ENCODE measurements at places on chromosomes 5 and 9.

- DNase-seq = no peak
Measured at GRCh38 chr5:60066502-60066901, 173.0 kb upstream of the PDE4D start.

DNA sequence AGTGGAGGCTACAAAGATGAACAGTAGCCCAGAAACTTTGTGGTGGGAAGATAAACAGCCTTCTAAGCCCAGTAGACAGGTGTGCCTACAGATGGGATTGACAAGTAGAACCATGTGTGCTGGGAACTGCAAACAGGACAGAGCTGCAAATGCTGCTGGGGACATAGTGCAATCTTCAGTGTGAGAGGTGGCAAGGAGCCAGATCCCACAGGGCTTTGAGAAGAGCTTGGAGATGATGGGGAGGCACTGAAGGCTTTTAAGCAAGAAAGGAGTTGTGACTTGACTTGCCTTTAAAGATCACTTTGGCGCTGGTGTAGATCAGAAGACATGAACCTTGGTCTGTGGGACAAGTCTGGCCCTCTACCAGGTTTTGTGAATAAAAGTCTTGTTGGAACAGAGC is 675.2 kb downstream of the ACTL7B start:
- no peak for DNase-seq

DNA sequence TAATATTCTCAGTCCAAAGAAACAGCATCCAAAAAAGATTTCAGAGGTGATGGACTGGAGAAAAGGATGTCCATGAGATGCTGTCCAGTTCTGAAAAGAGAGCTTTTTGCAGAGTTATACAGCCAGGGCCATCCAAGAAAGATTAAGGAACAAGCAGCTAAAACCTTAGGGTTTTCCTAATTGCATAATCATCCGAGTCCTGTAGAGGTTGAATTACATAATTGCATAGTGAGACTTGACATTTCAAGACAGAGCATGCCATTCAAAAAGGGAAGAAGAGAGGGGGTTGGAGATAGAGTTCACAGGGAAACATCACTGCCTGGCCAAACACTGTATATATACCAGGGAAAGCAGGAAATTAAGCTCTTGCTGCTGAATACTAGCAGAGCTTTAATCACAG is 1729.2 kb upstream of the WWC1 start:
- no peak for DNase-seq

GRCh38 chr5:176361437-176362232 is at the start of gene KIAA1191:
Gene KIAA1191 (minus strand): TSS chr5:176361764. CDS start chr5:176359508, 2,256 bp downstream.
- peak; percentile 89 for DNase-seq

DNA sequence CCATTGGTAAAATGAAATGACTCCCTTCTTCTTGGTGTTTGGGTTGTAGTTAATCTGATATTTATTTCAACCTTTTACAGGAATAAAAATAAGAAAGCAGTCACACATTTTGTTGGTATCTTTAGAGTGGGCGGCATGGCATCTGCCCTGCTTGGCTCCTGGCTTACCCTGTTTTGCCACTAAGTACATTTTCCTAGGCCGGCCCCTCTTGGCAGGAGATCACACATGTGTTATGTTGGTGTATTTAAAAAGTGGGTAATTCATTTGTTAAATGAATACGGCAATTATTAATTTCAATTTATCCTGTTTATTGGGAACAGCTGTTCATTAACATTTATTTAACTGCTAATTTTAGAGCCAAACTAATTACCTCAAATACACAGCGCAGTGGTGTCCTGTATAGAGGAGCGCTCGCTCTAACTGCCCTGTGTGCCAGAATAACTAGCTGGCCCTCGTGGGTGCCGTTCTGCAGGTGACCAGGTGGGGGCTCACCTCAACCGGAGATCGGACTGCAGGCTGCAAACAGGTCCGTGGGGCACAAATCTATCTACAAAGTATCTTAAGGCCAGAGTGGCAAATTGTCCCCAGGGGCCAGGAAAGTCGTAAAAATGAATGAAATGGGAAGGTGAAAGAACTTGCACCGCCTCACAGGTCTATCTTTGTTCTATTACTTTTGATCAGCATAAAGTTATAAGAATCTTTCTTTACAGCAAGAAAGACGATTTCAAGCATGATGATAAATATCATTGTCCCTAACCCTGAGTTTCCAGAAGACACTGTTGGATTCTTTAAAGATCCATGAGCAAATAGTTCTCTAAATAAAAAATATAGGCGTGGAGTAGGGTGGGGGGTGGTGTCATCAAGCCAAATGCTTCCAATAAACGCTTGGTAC is 26.2 kb upstream of the GPR151 start:
- peak; percentile 55 for DNase-seq

DNA sequence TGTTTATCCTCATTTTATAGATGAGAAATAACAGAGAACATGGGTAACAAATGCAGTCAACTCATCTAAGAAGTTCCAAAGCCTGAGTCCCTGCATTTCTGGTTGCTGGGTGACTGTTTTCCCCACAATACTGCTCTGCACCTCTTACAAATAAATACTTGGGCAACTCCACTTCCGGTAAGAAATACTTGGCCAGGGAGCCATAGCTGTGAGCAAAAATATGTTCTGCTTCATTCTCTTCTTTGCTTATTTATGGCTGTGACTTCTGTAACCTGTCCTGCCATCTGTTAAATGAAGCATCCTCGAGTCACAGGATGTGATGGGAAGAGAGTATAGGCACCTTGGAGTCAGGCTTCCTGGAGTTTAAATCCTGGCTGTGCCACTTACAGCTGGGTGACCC is 49.9 kb downstream of the GDNF start:
- DNase-seq = no peak

DNA sequence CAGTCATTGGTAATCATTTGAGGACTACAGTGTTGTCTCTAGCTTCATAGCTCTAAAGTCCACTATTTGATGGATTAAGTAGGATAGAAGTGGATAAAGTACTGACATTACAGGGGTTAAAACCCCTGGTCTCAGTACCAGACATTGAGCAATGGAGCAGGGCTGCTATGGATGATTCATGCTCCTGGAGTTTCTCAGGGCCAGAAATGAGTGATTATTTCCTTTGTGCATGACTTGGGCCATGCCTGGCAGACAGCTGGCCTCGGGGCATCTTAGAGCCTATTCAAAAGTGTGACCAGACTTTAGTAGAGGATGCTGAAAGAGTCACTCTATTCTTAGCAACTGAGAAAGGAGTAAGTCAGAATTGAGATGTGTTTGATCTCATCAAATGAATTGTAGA is 350.7 kb upstream of the TLE4 start:
- DNase-seq = no peak

GRCh38 chr5:20949636-20950035 is 961.6 kb upstream of the CDH18 start:
- DNase-seq = no peak

DNA sequence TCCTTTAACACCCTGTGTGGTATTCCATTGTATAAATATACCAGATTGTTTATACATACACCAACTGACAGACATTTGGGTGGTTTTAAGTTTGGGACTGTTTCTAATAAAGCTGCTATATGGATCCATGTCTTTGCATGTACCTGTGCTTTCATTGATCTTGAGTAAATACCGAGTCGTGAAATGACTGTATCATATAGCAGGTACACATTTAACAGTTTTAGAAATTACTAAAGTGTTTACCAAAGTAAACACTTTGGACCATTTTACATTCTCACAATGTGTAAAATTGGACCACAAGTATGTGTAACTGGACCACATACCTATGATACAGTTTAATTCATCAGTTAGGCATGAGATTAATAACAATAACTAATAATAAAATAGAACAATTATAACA is 175.2 kb downstream of the FBXL17 start:
- DNase-seq = no peak

GRCh38 chr5:56244627-56245026 is 11.5 kb upstream of the ANKRD55 start:
- no peak for DNase-seq

- no peak for DNase-seq
Measured at GRCh38 chr9:125412166-125412565, 150.5 kb downstream of the GAPVD1 start.

GRCh38 chr9:123789554-123790292 is 140.2 kb downstream of the DENND1A start:
- DNase-seq = no peak

DNA sequence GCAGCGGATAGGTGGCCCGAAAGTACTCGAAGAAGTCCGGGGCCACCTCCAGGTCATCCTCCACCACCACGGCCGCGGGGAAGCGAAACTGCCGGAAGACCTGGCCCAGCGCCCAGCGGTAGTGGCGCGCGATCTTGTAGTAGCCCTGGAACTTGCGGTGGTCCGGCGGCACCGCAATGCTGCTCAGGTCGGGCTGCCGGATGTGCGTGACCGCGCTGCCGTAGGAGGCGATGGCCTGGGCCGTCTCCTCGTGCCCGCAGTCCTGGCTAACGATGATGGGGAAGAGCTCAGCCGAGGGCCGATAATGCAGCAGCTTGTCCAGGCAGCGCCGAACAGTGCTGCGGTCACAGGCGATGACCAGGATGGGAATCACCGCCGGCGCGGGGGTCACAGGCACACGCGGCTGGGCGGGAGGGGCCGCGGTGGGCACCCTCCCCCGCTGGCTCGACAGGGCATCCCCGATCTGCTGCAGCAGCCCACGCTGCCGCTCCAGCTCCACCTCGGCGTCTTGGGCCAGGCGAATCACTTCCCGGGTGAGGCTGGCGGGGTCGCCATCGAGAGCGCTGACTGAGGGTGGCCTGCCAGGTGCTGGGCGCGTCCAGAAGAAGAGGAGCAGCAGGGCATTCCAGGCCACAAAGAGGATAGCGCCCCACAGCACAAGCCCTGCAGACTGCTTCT is 10.2 kb downstream of the MGAT1 start:
- no peak for DNase-seq

- peak; percentile 35 for DNase-seq
Measured at GRCh38 chr9:97362777-97363545, 48.9 kb upstream of the TDRD7 start.

DNA sequence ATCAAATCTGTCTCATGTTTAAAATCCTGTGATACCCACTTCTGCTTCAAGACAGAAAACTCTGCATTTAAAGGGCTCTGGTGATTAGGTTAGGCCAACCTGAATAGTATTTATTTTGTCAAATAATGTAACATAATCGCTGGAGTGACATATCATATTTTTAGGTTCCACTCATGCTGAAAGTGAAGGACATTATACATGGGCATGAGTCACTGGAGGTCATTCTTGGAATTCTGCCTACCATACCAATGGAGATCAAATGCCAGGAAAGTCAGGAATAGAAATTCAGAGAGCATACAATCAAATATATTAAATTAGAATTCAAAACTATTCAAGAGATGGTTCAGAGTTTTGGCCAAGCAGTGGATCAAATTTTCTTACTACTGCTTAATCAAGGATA is 97.1 kb upstream of the PRSS3 start:
- DNase-seq = no peak

DNA sequence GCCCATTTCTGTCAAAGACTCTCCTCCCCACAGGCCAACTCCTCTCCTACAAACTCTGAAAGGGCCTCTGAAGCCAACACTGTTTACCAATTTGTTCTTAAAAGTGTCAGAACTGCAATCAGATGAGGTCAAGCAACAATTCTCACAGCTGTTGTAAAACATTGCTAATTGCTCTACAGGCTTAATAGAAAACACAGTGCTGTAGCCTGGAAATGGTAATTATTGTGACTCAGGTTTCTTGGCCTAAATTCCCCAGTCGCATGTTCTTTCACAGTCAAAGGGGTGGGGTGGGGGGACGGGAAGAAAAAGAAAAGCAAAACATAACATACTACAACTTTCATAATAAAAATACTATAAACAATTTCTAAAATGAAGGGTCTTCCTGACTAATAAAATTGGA is 343.2 kb downstream of the DMAC1 start:
- DNase-seq = no peak

- no peak for DNase-seq
Measured at GRCh38 chr5:45695804-45696156, 400 bp downstream of the HCN1 start.

- DNase-seq = no peak
Measured at GRCh38 chr9:126621919-126622735, 8.4 kb downstream of the LMX1B start.

DNA sequence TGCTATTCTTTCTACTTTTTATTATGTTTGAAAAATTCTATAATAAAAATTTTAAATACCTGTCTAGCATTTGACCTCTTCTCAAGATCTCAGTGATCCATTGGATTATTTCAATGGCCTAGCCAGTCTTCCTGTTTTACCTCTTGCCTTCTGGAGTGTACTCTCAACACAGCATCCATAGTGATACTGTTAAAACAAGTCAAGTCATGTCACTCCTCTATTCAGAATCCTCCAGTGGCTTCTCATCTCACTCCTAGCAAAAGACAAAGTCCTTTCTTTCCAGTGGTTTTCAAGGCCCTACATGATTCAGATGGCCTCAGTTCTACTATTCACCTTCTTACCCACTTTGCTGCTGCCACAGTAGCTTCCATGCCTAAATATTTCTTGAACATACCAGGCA is 1.8 kb downstream of the MARVELD2 start:
- no peak for DNase-seq

DNA sequence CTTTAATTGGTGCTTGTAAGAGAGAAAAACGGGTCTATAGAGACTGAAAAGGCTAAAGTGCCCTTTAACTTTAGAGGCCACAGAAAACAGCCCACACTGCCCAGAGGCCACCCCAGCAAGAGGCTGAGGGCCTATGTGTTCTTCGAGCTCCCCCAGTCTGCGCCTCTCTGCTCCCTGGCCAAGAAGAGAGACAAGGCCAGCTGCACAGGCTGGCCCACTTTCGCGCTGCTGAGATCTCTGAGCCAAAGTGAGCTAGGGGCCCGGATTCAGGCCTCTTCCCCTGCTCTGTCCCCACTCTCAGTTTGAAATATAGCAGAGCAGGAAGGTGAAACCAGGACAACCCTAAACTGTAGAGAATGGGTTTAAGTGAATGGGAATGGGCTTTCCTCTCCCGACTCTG is 132.0 kb upstream of the TRIM32 start:
- DNase-seq = no peak

DNA sequence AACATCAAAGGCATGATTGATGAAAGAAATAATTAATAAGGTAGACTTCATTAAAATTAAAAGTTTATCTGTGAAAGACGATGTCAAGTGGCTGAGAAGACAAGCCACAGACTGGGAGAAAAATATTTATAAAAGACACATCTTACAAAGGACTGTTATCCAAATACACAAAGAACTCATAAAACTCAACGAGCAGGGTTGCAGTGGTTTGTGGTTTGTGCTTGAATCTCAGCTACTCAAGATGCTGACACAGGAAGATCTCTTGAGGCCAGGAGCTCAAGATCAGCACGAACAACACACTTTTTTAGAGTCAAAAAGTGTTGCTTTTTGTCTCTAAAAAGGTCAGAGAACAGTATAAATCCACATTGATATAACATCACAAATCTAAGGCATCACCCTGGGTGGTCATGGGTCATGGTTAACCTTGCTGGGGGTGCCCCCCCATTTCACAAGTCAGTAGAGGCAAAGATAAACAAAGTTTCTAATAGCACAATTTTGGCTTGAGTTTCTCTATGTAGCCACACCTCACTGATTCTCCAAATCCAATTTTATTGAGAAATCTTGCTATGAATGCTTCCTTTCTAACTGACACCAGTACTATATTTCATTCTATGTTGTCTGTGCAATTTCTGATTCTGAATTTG is 342.9 kb upstream of the RPS23 start:
- DNase-seq = no peak

DNA sequence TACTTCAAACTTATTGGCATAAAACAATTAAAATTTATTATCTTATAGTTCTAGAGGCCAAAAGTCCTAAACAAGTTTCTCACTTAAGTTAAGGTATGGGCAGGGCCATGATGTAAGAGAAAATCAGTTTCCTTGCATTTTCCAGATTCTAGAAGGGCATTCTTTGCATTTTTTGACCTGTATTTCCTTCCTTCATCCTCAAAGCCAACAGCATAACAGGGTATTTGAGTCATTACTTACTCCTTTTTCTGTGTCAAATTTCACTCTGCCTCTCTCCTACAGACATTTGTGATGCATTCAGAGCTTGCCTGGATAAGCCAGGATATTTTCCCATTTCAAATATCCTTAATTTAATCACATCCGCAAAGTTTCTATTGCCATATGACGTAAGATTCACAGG is 1499.0 kb downstream of the EFNA5 start:
- DNase-seq = no peak

Measured in stimulated activated naive B cell treated with anti-CD40 and anti-IgM and Interleukin-4, amounts not matched to agents 10 μg/mL and 1 μg/mL and 100 μg/mL, for 72 hours (primary cell).